ENCODE measurements at places on chromosomes 5 and 9. TPM values are rescaled to one million over a fixed set of nuclear protein-coding genes. Genes with fewer than 3 reads are reported as not detected.

DNA sequence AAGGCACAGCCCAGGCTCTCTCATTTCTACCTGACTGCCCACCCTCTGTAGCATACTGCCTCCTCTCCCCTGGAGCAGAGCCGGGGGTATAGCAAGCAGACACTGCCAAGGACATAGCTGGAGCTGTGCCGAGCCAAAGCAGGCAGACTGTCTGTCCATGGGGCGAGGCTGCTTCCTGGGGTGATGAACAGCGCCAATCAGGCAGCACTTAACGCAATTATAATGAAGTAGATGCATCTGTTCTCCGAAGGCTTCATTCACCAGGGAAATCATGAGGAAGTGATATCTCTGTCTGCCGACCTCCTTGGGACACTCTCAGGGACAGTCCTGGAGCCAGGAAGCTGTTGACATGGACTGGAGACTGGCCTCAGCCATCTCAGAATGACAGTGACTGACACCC is 230.7 kb downstream of the ASTN2 start:
- H3K36me3 ChIP-seq: no peaks in the 10 kb centered on the region
- H3K4me3 ChIP-seq: no peak overlapping the region
- no peak overlapping the region for H3K27ac ChIP-seq
- no peak for DNase-seq
- no peaks in the 10 kb centered on the region for H3K4me1 ChIP-seq

GRCh38 chr5:172385010-172385563 is 69.2 kb downstream of the SH3PXD2B start:
- no peaks in the 10 kb centered on the region for H3K27me3 ChIP-seq
- no peak overlapping the region for H3K27ac ChIP-seq
- DNase-seq: no peak
- no peak overlapping the region for H3K4me3 ChIP-seq

GRCh38 chr9:18834740-18835361 is 198.2 kb downstream of the SAXO1 start:
- H3K4me3 ChIP-seq: no peak overlapping the region
- no peaks in the 10 kb centered on the region for H3K4me1 ChIP-seq
- no peaks in the 10 kb centered on the region for H3K27me3 ChIP-seq
- no peak overlapping the region for H3K27ac ChIP-seq
- no peak for DNase-seq

Gene PDLIM4
- total RNA-seq: 56.6 TPM

Data from astrocyte (in vitro differentiated cells and primary cell).